NCI-H2227 treated with DMSO at 0.1 percent for 48 hours (cell line): ENCODE measurements at places on chromosomes 3 and 15.

GRCh38 chr3:143726727-143727126 is 121.5 kb downstream of the SLC9A9 start:
- DNase-seq: no peak

- DNase-seq: no peak
Observed at GRCh38 chr3:6097556-6097955, 763.4 kb upstream of the GRM7 start.

DNA sequence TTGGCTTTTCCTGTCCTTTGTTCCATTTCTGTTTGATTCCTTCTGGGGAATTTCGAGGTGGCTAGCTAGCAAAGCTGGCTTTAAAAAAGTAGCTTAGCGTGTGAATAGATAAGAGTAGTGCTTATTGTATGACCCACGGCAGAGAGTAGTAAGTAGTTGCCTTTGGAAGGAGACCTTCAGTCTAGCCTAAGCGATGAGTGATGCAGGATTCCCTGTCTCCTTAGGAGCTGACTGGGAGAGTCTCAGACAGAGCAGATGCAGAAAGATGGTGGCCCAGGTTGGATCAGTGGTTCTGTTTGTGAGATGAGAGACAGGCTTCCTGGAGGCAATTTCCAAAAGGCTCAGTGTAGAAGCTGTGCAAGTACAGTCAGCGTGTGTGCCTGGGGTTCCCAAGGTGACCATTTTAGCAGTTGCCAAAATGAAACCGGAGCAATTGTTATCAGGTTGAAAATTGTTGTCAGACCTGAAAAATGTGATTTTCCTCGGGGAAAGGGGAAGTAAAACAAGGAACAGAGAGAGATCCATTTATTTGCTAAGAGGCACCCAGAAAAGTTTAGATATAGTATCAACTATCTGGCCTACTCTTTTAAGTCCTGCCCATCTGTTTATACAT is 681 bp upstream of the IL5RA start:
- no peak for DNase-seq

GRCh38 chr3:29176501-29176900 is 104.4 kb upstream of the RBMS3 start:
- peak; percentile 88 for DNase-seq

- DNase-seq: no peak
Observed at GRCh38 chr3:173221010-173221409, 80.0 kb upstream of the SPATA16 start.

DNA sequence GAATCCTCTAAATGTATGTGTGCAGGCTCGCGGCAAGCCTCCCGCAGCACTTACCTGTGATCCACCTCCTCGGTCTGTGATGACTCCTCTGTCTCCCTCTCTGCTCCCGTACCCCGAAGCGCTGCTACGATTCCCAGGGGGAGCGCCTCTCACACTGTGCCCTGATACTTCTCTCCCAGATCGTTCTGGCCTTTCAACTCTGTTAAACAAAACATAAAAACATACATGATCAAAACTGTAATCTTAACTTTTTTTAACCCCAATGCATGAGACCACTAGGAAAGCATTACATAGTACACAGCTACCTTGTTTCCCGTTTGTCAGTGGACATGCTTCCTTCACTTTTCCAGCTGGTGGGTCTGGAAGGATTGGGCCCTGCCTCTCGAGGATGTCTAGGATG is 46.6 kb downstream of the SLTM start:
- no peak for DNase-seq
